ENCODE measurements at places on chromosomes 12 and 14.

DNA sequence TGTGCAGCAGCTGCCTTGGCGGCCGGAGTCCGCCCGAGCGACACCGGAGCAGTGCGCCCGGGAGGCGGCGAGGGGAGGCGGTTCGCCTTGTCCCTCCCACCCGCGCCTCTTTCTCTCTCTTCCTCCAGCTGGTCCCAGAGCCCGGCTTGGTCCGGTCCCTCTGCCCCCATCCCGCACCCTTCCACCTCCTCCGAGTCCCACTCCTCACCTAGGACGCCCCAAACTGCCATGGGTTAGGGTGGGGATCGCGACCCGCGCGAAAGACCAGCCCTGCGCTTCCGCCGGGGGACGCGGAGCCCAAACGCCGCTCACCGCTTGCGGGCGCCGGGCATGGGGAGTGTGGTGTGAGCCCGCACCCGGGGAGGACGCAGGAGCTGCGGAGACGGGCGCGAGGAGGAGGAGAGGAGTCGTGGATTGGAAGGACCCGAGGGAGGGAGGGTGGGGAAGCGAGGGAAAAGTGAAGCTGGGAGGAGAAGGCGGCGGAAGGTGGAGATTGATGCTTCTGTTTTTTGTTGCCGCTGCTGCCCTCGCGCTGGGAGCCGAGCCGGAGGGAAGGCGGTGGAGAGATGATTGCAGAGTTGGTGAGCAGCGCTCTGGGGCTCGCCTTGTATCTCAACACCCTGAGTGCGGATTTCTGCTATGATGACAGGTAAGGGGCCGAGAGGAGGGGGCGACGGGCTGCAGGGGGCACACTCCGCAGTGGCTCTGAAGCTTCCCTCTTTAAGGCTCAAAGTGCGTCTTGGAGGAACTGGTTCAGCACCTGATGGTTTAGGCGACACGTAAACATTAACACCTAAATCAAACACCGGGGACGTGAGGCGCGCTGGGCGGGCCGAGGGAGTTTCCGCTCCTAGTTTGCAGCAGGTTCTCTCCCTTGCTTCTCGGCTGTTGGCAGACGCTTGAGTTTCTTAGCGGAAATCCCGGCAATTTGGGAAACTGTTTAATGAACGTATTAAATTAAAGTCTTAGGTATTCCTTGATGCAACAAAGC, 610 bp downstream of the TMTC2 start:
- DNase-seq, result peak; percentile 2

GRCh38 chr12:40622246-40622838, 69.9 kb upstream of the CNTN1 start:
- no peak for DNase-seq

GRCh38 chr12:123102781-123103503, 47.9 kb downstream of the PITPNM2 start:
- DNase-seq, result no peak

DNA sequence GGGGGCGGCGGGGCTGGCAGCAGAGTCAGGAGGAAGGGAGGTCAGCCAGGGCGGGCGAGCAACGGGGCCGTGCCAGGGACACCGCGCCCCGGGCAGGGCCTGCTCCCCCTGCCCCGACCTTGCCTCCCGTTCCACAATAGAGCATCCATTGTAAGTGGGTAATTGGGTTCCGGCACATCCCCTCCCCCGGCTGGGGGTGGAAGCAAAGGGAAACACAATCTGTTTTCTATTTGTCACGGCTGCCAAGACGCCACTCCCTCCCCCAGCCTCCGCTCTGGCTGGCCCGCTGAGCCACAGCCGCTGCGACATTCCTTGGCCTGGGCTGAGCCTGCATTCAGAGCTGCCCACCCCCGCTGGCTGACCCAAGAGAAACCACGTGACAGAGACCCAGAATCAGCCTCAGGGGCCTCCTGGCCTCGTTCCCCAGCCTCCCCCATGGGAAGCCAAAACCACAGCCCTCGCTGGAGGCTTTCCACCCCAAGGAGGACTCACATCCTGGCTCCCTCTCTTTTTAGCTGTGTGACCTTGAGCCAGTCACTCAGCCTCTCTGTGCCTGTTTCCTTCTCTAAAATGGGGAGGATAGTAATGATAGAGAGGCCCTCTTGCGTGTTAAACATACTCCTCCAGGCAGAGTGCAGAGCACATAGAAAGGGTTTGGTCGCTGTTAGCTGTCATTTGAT, 117.6 kb downstream of the SCARB1 start:
- DNase-seq, result no peak

GRCh38 chr14:91380610-91381371, 36.8 kb downstream of the CCDC88C start:
- DNase-seq, result no peak

- DNase-seq, result no peak
These were observed 210.9 kb upstream of the PRKD1 start for GRCh38 chr14:30138567-30138966.

DNA sequence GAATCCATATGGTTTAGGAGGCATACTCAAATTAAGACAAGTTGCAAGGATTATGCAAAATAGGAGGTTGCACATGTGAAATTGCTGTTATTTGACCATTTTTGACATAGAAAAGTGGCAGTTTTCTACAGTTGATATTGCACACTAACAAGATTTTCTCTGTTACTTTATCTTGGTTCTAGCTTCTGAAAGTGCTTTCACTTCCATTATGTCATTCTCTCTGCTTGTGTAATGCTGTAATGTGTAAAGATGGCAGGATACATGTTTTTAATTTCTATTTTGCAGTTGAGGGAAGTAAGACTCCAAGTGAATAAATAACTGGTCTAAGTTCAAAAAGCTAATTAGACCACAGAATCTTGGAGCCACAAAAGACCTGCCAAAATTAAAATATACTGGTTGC, 60.6 kb downstream of the MYRFL start:
- DNase-seq, result no peak

GRCh38 chr14:89194376-89194775, 222.7 kb downstream of the FOXN3 start:
- DNase-seq, result no peak

GRCh38 chr12:65854629-65855028, 30.3 kb downstream of the HMGA2 start:
- no peak for DNase-seq

- DNase-seq, result no peak
These were observed 78.5 kb upstream of the ZFP36L1 start for GRCh38 chr14:68871392-68871791.

DNA sequence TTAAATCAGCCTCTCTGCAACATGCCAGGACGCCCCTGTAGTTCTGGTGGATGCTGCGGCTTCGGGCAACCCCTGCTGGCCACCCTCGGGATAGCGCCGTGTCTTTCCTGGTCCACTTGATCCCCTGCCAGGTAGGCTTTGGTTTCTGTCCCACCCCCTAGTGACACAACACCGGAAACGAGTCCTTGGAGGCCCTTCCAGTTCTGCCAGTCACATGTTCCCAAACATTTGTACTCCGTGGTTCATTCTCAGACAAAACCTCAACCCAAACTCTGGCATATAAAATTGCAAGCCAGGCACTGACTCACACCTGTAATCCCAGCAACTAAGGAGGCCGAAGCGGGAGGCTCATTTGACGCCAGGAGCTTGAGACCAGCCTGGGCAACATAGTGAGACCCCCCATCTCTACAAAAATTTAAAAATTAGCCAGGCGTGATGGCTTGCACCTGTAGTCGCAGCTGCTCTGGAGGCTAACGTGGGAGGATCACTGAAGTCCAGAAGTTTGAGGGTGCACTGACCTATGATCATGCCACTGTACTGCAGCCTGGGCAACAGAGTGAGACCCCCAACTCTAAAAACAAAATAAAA, 37.0 kb downstream of the RASAL1 start:
- peak; percentile 20 for DNase-seq

DNA sequence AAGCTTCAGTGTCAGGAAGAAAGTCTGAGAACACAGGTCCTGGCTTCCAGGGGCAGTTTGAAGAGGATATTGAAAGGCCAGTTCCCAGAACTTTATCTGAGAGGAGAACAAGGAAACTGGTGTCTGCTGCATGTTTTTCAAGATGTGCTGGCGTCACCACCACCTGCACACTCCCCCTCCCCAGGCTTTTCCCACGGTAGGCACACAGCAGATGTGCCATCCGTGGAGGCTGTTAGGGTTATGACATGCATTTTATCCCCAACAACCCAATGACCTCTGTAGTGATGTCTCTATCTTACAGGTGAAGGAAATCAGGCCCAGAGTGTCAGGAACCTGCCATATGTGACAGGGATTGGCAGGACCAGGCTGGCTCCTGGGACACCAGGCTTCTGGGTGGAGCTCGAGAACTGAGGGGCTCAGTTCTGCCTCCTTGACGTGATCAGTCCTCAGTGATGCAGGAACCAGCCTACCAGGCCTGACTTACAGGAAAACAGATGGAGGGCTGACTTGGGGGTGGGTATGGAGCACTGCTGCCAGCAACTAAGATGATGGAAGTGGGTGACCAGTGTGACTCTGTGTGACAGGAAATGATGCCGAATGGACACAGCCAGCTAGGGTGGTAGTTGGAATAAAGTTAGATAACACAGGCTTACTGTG, 16.8 kb downstream of the SLC25A47 start:
- no peak for DNase-seq

GRCh38 chr12:47651368-47652254, 54.2 kb downstream of the RPAP3 start:
- DNase-seq, result peak; percentile 21

GRCh38 chr14:91232052-91232451, 12.5 kb downstream of the GPR68 start:
- DNase-seq, result no peak

DNA sequence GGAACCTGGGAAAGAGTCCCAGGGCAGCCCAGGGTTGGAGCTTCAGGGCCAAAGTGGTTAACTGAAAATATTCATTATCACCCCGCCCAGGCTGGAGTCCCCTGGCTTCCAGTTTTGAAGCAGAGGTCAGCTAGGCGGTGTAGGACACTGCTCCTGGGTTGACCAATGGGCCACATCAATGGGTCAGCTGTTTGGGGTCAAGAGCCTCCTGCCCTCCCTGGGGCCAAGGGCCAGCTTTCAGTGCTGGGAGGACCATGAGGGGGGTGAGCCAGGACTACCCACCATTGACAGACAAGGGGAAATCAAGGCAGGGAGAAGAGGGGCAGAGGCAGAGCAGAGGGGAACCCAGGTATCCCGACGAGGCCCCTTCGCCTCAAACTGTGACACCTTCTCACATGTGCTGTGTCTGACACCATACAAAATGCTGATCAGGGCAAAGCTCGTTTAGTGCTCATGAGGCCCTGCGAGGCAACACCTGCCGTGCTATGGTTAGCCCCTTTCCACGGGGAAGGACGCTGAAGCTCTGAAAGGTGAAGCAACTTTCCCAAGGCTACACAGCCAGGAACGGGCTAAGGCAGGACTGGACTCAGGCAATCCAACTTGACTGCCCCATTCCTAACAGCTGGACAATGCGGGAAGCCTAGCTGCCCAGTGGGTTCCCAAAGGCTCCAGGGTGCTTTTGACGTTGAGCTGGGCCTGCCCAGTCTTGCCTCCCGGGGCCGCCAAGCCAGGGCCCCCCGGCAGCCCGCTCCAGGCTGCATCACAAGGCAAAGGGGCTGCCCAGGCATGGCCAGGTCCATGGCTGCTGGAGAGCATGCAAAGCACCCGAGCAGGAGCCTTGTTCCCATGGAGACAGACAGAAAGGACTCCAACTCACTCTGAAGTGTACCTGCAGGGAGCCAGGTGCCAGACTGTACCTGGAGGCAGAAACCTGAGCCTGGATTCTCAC, 2.0 kb downstream of the SYNE3 start:
- no peak for DNase-seq

- no peak for DNase-seq
These were observed 8.8 kb downstream of the SUSD6 start for GRCh38 chr14:69620211-69620611.

- no peak for DNase-seq
These were observed 122.4 kb downstream of the MIPOL1 start for GRCh38 chr14:37320106-37320505.

DNA sequence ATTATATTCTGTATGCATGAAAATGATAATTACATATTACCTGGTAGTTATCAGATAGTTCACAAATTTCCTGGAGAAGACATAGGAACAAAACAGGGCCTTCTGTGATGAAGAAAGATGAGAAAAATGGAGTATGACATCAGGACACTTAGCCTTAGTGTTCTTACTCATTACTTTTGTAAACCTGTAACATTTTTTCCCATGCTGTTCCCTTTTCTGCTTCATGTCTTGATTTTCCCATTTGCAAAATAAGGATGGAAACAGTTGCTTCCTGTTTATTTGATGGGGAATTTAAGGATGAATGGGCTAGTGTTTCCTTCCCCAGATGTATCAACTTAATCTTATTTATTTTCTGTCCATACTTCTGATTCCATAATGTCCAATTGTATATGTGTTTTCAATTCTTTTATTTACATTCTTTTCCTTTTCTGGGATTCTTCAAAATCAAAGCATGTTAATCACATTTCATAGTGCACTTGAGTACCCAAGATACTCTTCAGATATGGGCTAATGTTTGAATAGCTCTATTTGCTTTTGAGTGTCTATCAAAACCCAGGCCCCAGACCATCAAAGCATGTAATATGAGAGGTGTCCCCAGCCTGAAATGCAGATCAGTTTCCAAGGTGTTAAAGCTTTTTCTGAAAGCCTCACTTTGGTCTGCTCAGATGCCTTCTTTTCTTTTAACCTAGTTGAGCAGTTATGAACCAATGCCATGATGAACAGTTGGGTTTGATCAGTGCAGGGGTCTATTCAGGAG, 260.5 kb downstream of the RAD51B start:
- DNase-seq, result no peak
